ENCODE measurements at places on chromosomes 4 and X.

- peak; percentile 11 for DNase-seq
Measured at GRCh38 chrX:104113222-104113965, 1.1 kb downstream of the ZCCHC18 start.

- DNase-seq: peak; percentile 11
Measured at GRCh38 chrX:54043541-54044125, 640 bp downstream of the PHF8 start.

DNA sequence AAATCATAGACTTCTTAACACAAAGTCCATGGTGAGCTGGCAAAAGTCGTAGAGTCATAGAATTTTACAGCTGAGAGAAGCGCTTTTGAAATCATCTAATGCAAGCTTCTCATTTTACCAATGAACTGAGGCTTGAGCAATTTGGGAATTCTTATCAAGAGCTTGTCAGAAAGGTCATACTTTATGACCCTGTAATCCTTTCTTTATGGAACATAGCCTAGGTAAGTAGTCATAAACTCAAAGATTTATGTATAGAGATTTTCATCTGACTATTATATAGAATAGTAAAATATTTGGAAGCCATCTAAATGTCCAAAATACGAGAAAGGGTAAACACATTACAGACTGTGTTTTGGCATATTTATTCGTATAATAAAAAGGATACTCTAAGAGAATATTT is 563.5 kb downstream of the PCDH7 start:
- DNase-seq: no peak

- no peak for DNase-seq
Measured at GRCh38 chr4:46933686-46934085, 24.6 kb upstream of the COX7B2 start.

GRCh38 chr4:1872870-1873269 is 1.7 kb downstream of the NSD2 start:
- DNase-seq: no peak

Data from stimulated activated CD8-positive, alpha-beta memory T cell treated with anti-CD3 and anti-CD28 coated beads, Interleukin-12 subunit alpha, Interleukin-12 subunit beta, amount 100 ng/mL, for 1 hour (primary cell).